ENCODE measurements at places on chromosomes 3 and 15.

DNA sequence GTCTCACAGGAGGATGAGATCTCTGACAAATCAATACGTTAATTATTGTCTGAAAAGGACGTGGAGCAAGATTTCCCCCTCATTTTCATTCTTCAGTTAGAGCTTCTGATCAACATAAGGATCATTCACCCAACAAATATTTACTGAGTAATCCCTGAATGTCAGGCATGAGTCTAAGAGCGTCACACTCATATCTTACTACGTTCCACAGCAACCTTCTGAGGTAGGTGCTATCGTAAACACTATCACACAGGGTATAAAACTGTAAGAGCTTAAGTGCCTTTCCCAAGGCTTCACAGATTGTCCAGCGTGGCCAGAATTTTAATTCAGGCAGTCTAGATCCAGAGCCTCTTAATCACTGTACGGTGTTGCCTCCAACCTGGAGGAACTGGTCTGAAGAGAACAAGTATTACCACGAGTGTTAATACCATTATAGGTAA, 10.6 kb upstream of the TM4SF1 start:
- no peak for DNase-seq

GRCh38 chr3:183074261-183074660, 25.0 kb downstream of the MCCC1 start:
- DNase-seq = no peak

DNA sequence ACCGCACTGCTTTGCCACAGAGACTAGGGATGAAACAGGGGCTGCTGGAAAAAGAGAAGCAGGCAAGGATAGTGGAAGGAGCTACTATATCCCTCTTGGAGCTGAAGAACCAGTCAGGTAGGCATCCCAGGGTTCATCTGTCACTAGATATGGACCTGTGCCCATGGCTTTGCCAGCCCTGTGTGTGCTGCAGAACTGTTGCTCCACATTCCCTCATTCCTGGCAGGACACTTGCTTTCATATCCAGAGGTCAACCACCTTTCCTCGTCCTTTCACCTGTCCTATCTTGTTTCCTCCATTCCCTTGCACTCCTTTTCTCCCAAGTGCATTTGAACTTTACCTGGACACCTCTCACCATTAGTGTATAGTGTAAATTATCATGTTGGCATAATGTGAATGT, 12.0 kb downstream of the SNRK start:
- DNase-seq = no peak

DNA sequence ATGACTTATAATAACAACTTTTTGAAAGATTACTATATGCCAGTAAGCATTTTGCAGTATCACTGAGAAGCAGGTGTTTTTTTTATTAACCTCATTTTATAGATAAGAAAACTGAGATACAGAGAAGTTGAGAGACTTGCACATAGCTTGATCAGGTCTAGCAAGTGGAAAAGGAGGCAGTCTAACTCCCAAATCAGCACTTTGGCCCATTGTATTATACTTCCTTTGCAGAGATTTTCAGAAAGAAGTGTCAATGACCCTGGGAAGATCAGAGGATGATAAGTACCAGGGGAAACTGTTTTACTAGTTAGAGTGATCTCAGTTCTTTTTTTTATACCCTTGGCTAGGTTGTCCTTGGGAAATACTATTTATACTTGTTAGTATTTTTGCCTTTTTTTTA, 358.7 kb downstream of the SQOR start:
- DNase-seq = no peak

DNA sequence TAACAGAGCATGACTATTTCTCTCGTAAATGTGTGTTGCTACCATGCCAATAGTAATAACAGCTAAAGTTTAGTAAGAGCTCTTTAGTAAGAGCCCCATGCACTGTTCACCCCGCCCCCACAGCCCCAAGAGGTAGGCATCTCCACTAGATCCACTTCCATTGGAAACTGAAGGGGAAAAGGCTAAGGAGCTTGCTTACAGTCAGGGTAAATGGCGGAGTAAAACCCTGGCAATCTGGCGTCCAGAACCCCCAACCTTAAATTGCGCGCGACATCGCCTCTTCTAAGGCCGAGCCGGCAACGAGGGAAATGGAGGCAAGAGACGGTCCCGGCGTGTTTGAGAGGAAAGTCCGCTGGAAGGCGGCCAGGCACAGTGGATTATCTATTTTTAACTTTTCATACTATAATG, 654 bp upstream of the C3orf38 start:
- DNase-seq = peak; percentile 22

Measured in iPS-NIHi11 (cell line).